ENCODE measurements at places on chromosomes 7 and 10.
A peak's percentile ranks its signal among the peaks of the same experiment; 100 is the strongest.

GRCh38 chr10:133411523-133412380 is 12.7 kb downstream of the SPRN start:
- no peak for DNase-seq

- DNase-seq: no peak
Observed at GRCh38 chr10:547591-548081, 141.8 kb downstream of the DIP2C start.

DNA sequence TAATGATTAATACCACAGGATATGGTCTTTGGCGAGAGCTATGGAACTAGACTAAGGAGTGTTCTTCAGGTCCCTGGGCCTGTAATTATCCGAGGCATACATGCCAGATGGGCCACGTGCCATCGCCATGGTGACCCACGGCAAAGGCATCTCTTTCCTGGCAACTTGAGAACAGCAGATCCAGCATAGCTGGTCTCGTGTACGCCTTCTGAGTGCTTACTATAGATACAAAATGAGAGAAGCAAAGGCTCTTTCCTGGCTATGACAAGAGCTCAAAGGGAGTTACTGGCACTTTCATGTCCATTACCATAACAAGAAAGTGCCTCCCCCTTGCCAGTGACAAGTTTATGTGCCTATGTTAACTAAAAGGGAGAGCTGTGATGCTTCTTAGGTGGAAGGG is 26.0 kb upstream of the GLI3 start:
- DNase-seq: no peak

- no peak for DNase-seq
Observed at GRCh38 chr10:35949811-35950211, 307.7 kb upstream of the FZD8 start.

GRCh38 chr10:99709480-99710229 is 22.3 kb downstream of the COX15 start:
- DNase-seq: peak; percentile 12

GRCh38 chr10:23157691-23158369 is 34.3 kb upstream of the PTF1A start:
- DNase-seq: peak; percentile 25

DNA sequence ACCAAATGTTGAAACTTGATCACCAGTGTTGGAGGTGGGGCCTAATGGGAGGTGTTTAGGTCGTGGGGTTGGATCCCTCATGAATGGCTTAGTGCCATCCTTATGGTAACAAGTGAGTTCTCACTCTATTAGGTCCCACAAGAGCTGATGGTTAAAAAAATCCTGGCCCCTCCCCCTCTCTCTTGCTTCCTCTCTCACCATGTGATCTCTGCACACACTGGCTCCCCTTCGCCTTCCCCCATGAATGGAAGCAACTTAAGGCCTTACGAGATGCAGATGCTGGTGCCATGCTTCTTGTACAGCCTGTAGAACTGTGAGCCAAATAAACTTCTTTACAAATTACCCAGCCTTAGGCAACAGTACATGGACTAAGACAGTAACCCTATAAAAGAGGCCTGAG is 62.7 kb downstream of the PPP1R3C start:
- no peak for DNase-seq

DNA sequence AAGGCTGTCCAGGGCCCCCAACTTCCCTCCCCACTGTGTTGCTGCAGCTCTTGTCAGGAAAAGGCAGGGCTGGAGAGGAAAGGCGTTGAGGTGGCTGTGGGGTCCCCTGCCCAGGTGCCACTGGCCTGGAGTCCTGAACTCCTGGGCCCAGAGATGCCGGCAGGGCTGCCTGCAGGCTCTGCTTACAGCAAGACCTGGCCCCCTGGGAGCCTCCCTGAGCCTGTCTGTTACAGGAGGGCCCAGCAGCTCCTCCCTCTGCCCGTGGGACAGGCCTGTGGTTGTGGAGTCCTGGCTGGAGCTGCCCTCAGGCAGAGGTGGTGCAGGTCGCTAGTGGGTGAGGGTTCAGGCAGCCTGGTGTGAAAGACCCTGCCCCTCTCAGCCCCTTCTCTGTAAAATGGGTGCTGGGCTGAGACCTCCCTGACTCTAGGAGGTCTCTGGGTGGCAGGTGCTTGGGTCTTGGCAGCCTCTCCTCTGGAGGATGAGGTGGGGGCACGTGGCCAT is 9.9 kb downstream of the ANTXRL start:
- DNase-seq: no peak

DNA sequence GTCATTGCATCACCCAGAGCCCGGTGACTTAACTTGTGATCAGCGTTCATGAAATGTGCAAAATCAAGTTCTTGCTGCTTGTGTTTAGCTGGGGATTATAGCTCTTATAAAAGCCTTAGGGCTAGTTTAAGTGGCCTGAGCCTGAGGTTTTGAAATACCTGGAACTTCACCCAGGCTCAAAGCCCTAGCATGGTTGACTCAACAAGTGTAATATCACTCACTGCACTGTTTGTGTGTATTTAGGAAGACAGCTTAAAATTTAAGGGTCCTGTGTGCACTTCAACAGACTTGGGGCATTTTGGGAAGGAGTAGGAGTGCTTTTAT is 489.5 kb downstream of the GATA3 start:
- no peak for DNase-seq

GRCh38 chr10:2660276-2660675 is 407.1 kb upstream of the PFKP start:
- no peak for DNase-seq

GRCh38 chr10:31090894-31091607 is 59.4 kb upstream of the ZNF438 start:
- DNase-seq: peak; percentile 72

DNA sequence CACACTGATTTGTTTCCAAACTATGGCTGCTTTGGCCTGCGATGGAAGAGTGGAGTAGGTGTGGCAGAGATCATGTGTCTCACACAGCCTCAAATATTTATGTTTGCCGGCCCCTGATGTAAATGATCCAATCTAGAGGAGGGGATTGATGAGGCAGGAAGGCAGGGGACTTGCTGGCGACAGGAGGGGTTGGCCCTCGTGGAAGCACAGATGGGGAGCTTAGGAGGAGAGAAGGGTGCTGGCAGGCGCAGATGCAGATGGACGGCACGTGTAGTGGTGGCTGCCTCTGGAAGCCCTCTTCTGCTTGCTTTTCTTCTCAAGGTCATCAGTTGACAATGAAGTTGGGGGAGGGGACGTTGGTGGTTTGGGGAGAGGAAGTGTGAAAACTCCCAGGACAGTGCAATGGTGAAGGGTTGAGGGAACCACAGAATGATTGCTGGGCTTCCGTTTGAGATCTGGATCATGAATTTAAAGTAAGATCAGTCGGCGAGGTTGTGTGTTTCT is 15.4 kb downstream of the COL13A1 start:
- DNase-seq: no peak

GRCh38 chr10:112213836-112214235 is 30.3 kb upstream of the GPAM start:
- no peak for DNase-seq

DNA sequence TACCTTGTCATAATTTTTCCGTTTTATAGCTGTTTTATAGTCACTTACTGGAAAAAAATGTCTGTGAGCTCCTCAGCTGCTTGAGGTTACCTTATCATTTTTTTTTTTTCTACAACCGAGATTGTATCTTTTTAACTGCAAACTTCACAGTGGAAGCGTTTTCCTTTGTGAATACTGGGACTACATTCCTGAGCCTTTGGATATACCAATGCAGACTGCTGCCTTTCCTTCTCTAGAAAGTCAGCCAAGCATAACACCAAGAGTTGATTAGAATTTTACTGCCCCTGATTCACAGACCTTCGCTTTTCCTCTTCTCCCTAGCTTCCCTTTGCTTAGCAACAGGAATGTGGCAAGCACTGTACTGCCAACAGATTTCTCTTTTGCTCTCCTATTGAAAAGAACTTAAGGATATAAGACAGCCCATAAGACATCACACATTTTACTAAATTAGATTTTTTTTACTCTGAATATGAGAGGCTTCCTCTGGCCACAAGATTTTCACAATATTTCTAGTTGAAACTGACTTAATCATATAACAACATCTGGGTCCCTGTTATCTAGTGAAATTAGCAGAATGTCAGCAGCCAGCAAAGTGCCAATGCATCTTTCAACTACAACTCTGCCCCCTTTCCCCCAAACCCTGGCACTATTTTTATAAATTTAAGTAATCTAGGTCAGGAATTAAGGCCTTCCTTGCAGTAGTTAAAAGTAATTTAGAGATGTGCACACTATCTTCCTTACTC is 170.6 kb downstream of the PRKG1 start:
- peak; percentile 86 for DNase-seq

DNA sequence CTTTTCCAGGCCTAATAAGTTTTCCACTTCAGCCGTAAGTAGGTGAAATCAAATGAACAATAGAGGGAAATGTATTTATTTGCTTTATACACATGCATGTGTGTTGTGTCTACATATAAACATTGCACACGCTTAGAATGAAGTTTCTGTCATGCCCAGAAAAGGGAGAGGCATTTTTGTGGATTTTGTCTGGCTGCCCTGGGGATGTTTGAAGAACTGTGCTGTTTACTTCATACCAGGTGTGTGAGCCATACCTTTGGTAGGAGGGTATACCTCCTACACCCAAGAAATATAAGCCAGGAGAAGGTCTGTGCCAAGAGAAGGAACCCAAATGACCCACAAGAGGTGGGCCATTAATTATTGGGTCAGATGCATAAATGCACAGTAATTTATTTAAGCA is 12.8 kb downstream of the GATAD1 start:
- no peak for DNase-seq

DNA sequence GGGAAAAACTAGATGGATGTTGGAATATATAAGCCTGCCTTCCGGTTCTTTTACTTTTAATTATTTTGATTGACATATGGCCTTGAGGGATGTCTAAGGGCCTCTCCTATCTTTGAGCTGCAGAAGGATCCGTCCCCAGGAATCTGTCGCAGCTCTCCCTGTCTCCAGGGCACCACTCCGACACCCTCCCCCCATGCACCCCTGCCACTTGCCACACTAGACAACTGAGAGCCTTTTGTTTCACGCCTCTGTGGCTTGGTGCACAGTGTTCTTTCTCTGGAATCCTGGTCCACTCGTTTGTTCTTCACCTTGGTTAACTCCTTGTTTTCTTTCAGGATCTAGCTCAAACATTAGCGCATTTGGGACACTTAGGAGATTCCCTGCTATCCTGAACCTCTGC is 124.1 kb upstream of the EFCAB10 start:
- DNase-seq: no peak

DNA sequence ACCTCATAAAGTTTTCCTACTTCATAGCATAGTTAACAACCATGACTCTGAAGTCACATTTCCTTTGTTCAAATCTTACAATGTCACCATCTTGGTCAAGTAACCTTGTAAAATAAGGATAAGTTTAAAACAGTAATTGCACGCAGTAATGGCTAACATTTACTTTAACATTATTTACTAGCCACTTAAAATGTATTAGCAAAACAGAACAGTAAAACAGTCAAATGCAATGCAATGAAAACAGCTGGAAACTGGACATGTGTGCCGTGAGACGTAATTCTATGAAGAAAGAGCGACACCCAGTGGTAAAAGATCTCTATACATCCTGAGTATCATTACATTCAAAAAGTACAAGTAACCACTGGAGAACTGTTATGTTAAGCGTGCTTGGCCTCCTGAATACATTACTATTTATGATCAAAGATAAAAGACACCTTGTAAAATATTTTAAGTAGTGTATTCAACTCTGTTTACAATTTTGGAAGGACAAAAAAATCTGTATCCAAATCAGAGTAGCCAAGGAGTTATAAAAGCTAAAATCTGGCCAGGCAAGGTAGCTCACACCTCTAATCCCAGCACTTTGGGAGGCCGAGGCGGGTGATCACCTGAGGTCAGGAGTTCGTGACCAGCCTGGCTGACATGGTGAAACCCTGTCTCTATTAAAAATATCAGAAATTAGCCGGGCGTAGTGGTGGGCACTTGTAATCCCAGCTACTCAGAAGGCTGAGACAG is 27.2 kb downstream of the ATE1 start:
- DNase-seq: peak; percentile 46

DNA sequence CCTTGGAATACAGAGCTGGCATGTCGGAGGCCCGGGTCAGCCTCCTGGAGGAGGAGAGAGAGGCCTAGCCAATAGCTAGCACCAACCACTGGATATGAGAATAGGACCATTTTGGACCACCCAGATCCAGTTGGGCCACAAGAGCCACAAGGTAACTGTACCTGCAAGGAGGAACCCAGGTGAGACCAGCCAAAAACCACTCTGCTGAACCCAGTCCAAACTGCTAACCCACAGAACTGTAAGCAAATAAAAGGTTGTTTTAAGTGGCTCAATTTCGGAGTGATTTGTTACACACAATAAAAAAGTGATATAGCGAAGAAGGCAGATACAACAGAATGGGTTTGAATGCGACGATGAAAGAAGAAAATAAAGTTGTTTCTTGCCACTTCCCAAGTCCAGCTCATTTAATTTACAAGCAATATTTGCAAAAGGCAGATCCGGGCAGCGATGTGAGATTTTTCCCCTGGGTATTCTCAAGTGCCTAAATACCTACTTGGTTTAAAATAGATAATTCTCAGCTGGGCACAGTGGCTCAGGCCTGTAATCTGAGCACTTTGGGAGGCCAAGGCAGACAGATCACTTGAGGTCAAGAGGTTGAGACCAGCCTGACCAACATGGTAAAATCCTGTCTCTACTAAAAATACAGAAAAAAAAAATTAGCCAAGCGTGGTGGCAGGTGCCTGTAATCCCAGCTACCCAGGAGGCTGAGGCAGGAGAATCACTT is 23.1 kb downstream of the ZNF467 start:
- no peak for DNase-seq

DNA sequence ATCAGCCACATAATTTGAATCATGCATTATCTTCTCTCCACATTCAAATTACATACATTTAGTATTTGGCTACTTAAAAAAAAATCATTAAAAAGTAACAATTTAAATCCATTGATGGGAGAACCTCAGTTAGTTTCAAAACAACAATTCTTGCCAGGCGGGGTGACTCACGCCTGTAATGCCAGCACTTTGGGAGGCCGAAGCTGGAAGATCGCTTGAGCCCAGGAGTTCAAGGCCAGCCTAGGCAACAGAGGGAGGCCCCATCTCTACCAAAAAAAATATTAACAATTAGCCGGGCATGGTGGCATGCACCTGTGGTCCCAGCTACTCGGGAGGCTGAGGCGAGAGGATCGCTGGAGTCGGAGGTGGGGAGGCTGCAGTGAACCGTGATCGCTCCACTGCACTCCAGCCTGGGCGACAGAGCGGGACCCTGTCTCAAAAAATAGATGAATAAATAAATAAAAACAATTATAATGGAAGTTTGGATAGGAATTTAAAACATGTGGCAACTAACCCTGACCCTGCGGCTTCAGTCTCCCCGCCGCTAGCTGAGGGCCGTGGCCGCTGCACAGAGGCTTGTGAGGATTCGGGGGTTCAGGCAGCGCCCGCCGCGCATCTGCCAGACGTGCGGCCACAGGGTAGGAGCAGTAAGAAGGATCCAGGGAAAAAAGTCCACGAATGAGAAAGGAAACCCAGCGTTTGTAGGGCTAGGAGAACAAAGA is 1.1 kb upstream of the CSGALNACT2 start:
- no peak for DNase-seq

- no peak for DNase-seq
Observed at GRCh38 chr7:124781907-124782734, 16.5 kb upstream of the GPR37 start.

DNA sequence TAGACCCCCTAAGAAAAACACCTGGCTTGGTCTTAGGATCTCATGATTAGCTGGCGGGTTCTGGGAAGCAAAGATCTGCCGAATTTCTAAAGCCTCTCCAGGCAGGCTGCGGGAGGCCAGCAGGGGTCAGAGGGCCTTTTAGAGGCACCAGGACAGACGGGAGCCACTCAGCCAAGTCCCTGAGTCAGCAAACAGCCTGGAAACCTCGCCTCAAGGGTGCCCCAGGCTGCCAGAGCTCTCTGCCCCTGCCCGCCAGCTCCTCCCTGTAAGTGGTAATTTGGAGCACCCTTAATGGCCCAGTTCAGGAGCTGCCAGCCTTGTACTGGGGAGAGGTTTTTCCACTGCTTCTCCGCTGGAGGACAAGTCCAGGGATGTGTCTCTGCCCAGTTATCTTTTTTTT is 88.7 kb downstream of the HIP1 start:
- no peak for DNase-seq

Data from brain microvascular endothelial cell (primary cell).